ENCODE measurements at places on chromosomes 6 and 20.

GRCh38 chr6:135640449-135641111 lies 143.0 kb upstream of the AHI1 start:
- no peak for DNase-seq

- no peak for DNase-seq
Observed at GRCh38 chr6:104477569-104477968, 382.1 kb downstream of the HACE1 start.

DNA sequence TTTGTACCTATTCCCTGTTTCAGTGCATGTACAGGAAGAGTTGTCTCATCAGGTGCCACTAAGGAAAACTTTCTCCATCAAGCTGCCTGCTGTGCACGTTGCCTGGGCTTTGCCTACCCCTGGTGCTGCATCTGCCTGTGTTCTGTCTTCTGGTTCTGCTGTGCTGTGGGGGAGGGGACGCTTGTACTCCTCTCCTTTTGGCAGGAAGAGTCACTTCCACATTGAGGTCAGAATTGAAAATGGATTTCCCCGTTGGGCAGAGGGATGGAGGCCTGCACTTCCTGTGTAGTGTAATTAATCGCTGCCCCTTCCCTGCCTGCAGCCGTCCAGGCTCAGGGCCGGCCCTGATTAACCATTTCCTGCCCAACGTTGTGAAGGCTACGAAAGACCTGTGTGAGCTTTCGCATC lies 153.3 kb downstream of the SCML4 start:
- no peak for DNase-seq

- no peak for DNase-seq
Observed at GRCh38 chr6:136547871-136548270, 2.4 kb downstream of the MAP7 start.

GRCh38 chr6:130467146-130468050 lies 101.6 kb downstream of the TMEM200A start:
- DNase-seq = no peak

- DNase-seq = no peak
Observed at GRCh38 chr6:116783852-116784251, 18.3 kb upstream of the FAM162B start.

- no peak for DNase-seq
Observed at GRCh38 chr20:642398-643174, 10.4 kb downstream of the SRXN1 start.

DNA sequence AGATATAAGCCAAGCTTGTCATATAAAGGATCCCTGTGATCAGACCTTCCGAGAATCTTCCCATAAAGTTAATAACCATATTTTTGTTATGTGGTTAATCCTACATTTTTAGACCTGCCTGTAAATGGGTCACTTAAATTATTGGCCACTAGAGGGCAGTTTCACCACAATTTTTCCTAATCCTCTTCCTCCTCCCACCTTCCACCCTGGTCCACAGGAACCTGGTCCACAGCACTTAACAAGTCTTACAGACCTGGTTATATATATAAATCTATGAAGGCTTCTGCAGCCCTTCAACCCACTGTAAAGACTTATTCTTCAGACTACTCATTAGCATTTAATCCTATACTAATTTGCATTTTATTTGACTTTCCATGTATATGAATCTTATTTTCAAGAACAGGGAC lies 28.3 kb downstream of the MRS2 start:
- no peak for DNase-seq

DNA sequence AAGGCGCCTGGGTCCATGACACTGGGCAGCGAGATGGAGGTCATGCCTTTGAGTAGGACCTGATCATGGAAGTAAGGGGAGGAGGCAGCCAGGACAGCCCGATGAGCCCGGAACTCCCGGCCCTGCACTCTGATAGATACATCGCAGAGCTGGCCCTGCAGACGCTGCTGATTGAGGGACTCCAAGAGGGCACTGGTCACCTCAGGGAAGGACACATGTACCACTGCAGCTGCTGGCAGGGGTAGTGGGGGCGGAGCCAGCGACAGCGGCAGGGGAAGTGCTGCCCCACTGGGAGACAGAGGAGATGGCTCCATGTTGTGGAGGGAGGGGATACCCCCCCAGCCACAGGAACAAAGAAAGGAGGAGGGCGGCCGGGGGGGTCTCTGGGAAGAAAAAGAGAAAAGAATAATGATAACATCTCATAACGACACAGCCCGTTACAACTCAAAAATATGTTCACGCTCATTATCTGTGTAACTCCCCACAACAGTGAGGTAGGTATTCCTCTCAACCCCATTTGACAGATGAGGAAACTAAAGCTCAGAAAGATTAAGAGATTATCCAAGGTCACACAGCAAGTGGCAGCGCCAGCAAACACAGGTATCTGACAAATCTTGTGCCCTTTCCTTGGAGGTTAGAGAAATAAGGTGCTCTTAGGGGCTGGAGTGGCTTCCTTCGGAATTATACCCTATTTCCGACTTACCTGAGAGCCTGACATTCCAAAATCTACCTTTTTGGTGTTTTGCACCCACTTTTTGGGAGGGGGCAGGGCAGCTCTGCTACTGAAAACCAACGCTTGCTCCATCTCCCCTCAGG lies 733 bp downstream of the ZBTB22 start:
- DNase-seq = no peak

GRCh38 chr6:10174056-10174455 lies 240.8 kb downstream of the TFAP2A start:
- no peak for DNase-seq
